ENCODE measurements at places on chromosomes 6 and 20. TPM values are rescaled to one million over a fixed set of nuclear protein-coding genes. Genes with fewer than 3 reads are reported as not detected.

DNA sequence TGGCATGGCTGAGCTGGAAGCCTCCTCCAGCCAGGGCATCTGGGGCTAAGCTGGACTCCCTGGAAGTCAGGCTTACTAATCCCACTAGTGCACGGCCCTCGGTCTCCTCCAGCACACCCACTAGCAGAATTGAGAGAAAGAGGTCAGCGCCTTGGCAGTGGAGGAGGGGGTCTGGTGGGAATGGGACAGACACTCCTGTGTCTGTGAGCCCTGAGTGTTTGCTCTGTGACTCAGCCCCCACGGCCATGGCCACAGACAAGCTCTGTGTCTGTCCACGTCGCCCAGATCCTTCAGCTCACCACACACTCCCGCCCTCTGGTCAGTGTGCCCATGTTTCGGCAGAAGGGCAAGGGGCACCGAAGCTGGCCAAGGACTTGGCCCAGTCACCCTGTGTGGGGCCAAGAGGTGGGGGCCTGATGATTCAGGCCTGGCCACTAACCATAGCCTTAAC is 8.8 kb downstream of the MDFI start:
- DNase-seq = no peak

DNA sequence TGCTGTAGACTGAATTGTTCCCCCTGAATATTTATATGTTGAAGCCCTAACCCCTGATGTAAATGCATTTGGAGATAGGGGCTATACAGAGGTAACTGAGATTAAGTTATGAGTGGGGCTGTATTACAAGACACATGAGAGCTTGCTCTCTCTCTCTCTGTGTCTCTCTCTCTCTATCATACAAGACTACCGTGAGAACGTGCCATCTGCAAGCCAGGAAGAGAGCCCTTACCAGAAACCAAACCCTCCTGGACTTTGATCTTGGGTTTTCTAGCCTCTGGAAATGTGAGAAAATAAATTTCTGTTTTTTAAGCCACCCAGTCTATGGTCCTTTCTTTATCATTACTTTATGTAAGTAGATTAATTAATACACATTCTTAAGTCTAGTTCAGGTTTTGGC is 249.3 kb upstream of the MAN1A1 start:
- DNase-seq = no peak

GRCh38 chr6:125952764-125953501 is 3.6 kb upstream of the HINT3 start:
- DNase-seq = peak; percentile 54

Gene NKX2-4
- 0.19 TPM for total RNA-seq

Gene ADGRB3
- 1.2 TPM for total RNA-seq

DNA sequence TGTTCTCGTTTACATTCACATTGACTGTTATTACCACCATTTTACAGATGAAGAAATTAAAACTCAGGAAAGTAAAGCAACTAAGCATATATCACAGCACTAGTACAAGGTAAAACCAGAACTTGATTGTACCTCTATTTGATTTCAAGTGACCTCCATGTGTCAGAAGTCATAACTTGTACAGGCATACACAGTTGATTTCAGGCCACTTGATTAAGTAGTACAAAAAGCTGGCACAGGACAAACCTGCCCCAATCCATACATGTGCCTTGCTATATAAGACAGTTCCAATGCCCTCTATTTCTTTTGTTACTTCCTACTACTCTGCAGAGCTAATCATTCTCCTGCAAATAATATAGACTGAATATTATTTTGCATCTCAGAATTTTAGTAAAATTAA is 58.8 kb upstream of the VGLL2 start:
- DNase-seq = no peak

DNA sequence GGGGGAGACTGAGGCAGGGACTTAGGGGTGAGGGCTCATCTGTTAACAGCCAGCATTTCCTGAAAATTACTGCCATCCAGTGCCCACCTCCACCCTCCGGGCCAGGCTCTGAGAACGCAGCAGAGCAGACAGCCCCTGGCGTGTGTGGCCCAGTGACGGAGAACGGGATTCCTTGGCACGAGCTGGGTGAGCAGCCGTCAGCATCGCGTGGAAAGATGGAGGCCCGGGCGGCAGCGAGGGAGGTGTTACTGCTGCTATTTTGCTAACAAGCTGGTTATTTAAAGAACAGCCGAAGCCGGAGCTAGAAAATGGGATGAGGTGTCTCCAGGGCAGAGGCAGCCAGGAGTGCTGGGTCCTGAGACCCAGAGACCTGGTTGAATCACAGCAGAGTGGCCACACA is 62.7 kb downstream of the DLGAP4 start:
- DNase-seq = no peak

- DNase-seq = no peak
Observed at GRCh38 chr20:40952136-40952535, 76.5 kb upstream of the TOP1 start.

Gene CDH26
- total RNA-seq = 1.7 TPM

Gene ANKRD66
- total RNA-seq = not detected

- no peak for DNase-seq
Observed at GRCh38 chr6:2531426-2532215, 219.1 kb downstream of the MYLK4 start.

DNA sequence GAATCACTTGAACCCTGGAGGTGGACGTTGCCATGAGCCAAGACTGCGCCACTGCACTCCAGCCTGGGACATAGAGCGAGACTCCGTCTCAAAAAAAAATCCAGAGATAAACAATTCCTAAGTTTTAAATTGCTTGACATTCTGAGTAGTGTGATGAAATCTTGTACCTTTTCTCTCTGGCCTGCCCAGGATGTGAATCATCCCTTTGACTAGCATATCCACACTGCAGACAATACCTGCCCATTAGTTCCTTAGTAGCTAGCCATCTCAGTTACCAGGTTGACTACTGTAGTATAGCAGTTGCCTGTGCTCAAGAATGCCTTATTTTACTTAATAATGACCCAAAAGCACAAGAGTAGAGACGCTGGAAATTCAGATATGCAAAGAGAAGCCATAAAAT is 2.8 kb downstream of the ZFP57 start:
- DNase-seq = no peak

Gene MICB
- 16.2 TPM for total RNA-seq

- DNase-seq = no peak
Observed at GRCh38 chr6:31663961-31664789, 622 bp downstream of the GPANK1 start.

GRCh38 chr6:166611631-166612030 is 15.4 kb downstream of the RPS6KA2 start:
- DNase-seq = no peak

Gene C6orf163
- total RNA-seq = 1.5 TPM

Gene FOXA2
- 0.34 TPM for total RNA-seq

- no peak for DNase-seq
Observed at GRCh38 chr6:16540804-16541752, 220.2 kb downstream of the ATXN1 start.

Gene FOXP4
- 13.3 TPM for total RNA-seq

- DNase-seq = no peak
Observed at GRCh38 chr6:12980741-12981140, 264.2 kb downstream of the PHACTR1 start.

DNA sequence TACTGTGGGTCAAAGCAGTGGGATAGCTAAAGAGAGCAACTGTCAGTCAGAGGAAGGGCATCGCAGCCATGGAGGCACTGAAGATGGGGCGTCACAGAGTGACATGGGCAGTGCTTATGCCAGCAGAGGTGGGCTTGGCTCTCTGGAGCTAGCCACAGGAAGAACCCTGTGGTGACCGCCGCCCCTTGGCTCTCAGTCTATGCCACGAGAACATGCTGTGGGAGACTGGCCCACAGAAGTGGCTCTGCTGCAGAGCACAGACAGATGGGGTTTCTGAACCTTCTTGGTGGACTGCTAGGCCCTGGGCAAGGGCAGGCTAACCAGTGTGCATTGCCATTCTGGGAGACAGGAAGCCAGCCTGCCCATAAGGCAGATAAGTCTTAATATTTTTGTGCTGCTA is 290.0 kb upstream of the SUPT3H start:
- DNase-seq = no peak

GRCh38 chr20:9160757-9161156 is 91.9 kb downstream of the PLCB4 start:
- no peak for DNase-seq

Gene TNFAIP3
- total RNA-seq = 1.6 TPM

DNA sequence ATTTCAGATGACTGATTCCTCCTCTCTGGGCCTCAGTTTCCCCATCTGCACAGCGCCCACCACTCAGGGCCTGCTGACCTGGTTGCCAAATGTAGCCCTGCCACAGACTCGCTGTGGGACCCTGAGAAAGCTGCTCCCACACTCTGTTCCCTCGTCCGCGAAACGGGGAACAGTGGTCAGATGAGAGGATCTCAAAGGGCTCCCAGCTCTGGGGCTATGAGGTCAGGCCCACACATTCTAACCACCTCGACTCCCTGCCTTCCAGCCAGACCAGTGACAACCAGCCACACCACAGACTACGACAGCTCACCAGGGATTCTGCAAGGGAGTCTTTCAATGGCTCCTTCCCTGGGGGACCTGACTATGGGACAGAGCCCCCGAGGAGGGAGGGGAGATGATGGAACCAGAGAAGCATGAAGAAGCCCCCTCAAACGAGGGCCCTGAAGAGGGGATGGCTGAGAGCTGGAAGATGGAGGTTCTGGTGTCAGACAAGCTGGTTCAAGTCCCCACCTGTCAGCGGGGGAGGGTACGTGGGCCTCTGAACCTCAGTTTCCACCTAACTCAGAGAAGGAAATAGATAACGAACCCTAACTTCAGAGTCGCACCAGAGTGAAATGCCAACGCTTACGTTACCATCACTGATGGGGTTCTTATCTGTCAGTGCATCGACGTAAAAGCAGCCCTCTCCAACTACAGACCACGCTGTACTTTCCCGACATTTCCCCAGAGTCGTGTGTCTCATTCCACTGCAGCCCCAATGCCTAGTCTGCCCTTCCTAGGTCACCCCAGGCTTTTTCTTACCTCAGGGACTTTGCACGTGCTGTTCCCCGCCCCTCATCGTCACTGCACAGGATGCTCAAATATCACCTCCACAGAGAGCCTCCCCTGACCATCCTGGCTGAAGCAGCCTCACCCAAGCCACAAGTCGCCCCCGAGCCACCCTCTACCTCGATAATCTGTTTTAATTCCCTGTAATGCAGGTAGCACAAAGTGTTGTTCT is 60.5 kb downstream of the PREX1 start:
- DNase-seq = no peak

DNA sequence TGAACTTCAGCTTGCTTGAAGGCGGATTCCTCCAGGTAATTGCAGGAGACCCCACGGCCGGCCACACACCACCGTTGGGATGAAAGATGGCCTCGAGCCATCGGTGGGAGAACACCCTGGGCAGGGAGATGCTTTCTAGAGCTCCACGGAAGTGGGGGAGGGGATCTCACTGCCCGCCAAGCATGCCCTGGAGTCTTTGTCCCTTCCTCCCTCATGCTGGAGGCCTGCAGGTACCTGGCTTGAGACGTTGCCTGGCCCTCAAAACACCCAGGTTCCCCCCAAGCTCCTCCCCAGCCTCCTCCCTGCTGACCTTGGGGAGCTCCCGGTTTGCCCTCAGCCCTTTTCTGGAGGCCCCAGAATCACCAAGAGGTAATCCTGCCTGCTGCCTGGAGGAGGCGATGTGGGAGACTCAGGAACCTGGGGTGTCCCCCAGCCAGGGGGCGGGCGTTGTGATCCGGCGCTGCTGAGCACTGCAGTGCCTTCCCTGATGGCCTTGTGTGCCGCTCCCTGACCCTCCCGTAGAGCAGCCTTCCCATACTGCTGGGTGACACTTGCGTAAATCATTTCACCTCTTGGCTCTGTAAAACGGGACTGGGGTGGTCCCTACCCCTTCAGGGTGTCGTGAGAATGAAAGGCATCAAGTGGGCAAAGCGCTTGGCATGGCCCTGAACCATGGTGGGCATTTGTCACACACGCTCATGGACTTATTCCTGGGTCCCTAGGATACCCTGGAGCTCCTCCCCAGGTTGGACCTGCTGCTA is 91.4 kb downstream of the CEBPB start:
- peak; percentile 84 for DNase-seq

- no peak for DNase-seq
Observed at GRCh38 chr6:11727346-11727997, 51.1 kb downstream of the ADTRP start.

GRCh38 chr6:12709116-12709515 is 7.5 kb upstream of the PHACTR1 start:
- DNase-seq = no peak

- no peak for DNase-seq
Observed at GRCh38 chr6:56437171-56437900, 190.0 kb upstream of the COL21A1 start.

DNA sequence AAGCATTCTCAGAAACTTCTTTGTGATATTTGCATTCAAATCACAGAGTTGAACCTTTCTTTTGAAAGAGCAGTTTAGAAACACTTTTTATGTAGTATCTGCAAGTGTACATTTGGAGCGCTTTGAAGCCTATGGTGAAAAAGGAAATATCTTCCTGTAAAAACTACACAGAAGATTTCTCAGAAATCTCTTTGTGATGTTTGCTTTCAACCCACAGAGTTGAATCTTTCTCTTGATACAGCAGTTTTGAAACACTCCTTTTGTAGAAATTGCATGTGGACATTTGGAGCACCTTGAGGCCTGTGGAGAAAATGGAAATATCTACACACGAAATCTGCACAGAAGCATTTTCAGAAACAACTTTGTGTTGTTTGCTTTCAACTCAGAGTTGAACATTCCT is 612.3 kb upstream of the ZNF337 start:
- no peak for DNase-seq

DNA sequence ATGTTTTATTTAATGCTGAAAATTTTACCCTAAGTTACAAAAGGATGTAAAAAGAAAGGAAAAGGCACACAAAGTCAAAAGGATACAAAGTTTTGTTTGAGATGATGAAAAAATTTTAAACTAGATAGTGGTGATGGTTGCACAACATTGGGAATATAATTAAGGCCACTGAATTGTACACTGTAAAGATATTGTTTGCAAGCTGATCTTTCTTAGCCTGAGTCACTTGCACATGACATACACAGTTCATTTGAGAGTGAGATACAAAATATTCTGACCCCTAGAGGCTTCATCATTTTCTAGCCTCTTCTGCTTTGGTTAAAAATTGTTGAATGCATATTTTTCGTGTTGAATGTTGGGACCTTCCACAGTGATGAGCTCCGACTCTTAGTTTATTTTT is 462.6 kb downstream of the HDGFL1 start:
- DNase-seq = no peak

Gene RFX6
- total RNA-seq = not detected

DNA sequence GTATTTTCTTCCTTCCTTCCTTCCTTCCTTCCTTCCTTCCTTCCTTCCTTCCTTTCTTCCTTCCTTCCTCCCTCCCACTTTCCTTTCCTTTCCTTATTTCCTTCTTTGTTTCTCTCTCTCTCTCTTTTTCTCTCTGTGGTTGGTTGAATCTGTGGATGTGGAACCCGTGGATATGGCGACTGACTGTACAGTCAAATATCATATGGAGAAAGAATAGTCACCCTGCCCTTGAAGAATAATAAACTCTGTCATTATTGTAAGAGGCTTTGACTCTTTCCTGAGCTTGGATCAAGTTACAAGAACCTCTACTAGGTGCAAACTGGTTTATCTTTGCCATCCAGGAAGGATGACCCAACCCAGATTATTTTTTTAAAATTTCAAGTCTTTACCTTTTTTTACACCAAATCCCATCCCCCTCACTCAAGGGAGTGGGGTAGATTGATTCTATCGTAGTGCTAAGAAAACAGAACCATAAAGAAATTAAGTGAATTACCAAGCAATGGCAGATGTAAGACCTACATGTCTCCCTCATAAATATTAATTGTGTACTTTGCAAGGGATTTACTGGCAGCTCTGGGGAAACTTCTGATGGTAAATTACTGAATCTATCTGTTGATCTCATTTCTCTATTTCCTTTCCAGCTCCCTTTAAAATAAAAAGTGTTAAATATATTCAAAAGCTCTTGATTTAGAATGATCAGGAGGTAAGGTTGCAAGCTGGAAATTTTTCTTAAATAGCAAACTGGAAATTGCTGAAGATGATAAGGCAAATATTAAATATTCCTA is 667.5 kb downstream of the UTRN start:
- DNase-seq = no peak
